ENCODE measurements at places on chromosomes 16 and 17. TPM values are rescaled to one million over a fixed set of nuclear protein-coding genes. Genes with fewer than 3 reads are reported as not detected.

Gene PRR29
- 1.5 TPM for total RNA-seq

Gene ARRB2
- 75.3 TPM for total RNA-seq

Gene WFDC1
- 0.24 TPM for total RNA-seq

Gene NUDT7
- total RNA-seq = 6.8 TPM

Gene CPNE7
- 23.4 TPM for total RNA-seq

Gene KRTAP1-5
- not detected for total RNA-seq

Gene GP1BA
- total RNA-seq = not detected

Gene SPECC1
- total RNA-seq = 68.9 TPM

Gene AOC2
- total RNA-seq = 5.7 TPM

Gene KRT31
- not detected for total RNA-seq

- no peaks in the 10 kb centered on the region for H3K4me1 ChIP-seq
- DNase-seq = no peak
- peaks cover 29% of the 10 kb centered on the region for H3K36me3 ChIP-seq
- no peaks in the 10 kb centered on the region for H3K27me3 ChIP-seq
- H3K4me3 ChIP-seq = no peak overlapping the region
- no peak overlapping the region for H3K27ac ChIP-seq
Measured at GRCh38 chr16:16029431-16030011, 80.1 kb downstream of the ABCC1 start.

DNA sequence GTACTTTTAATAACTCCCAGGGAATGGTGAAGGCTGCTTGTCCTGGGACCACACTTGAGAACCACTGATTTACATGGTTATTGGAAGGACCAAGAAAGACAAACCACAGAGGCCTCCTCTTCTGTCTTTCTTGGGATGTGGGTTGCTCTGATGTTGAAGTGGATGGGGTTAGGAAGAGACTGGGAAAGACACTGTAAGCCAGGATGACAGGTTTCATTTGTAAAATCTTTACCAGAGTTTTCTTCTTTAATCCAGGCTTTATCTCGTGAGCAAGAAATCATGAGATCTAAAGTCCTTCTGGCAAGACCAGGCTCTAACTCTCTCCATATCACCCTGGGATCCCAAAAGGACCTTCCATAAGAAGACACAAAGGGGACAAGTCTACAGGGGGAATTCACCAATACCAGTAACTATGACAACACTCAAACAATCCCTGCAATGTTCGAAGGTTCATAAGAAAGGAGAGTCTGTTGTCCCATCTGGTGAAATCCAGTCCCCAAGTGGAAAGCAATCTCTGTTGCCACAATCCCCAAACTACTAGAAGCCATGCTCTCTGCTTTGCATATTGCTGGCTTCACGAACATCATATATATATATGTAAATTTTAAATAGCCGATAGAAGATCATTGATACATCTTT lies 44.8 kb upstream of the CDRT4 start:
- no peak for DNase-seq
- H3K36me3 ChIP-seq = peaks cover 29% of the 10 kb centered on the region
- H3K4me1 ChIP-seq = no peaks in the 10 kb centered on the region
- no peak overlapping the region for H3K27ac ChIP-seq
- H3K4me3 ChIP-seq = no peak overlapping the region
- no peaks in the 10 kb centered on the region for H3K27me3 ChIP-seq

DNA sequence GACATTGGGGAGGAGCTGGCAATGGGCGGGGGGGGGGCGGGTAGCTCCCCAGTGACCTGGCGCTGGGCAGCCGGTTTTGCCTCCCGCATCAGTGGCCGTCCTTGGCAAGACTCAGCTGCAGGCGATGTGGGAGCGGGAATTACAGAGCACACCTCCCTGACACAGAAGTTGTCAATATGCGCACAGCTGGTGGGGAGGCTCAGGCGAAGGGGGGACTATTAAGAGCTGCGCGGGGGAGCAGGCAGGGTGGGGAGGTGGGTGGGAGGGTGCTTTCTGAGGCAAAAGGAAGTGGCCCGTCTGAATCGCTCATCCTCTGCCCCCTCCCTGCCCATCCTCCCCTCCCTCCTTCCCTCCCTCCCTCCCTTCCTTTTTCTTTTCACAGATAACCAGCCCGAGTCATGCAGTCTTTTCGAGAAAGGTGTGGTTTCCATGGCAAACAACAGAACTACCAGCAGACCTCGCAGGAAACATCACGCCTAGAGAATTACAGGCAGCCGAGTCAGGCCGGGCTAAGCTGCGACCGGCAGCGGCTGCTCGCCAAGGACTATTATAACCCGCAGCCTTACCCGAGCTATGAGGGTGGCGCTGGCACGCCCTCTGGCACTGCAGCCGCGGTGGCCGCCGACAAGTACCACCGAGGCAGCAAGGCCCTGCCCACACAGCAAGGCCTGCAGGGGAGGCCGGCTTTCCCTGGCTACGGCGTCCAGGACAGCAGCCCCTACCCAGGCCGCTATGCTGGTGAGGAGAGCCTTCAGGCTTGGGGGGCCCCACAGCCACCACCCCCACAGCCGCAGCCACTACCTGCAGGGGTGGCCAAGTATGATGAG lies 44.0 kb downstream of the SREBF1 start:
- no peak overlapping the region for H3K27ac ChIP-seq
- no peaks in the 10 kb centered on the region for H3K27me3 ChIP-seq
- DNase-seq = peak; percentile 69

GRCh38 chr16:85253084-85253941 lies 141.0 kb upstream of the CIBAR2 start:
- H3K4me3 ChIP-seq = no peak overlapping the region
- H3K4me1 ChIP-seq = no peaks in the 10 kb centered on the region
- H3K36me3 ChIP-seq = no peaks in the 10 kb centered on the region
- no peaks in the 10 kb centered on the region for H3K27me3 ChIP-seq
- no peak overlapping the region for H3K27ac ChIP-seq
- peak; percentile 82 for DNase-seq

DNA sequence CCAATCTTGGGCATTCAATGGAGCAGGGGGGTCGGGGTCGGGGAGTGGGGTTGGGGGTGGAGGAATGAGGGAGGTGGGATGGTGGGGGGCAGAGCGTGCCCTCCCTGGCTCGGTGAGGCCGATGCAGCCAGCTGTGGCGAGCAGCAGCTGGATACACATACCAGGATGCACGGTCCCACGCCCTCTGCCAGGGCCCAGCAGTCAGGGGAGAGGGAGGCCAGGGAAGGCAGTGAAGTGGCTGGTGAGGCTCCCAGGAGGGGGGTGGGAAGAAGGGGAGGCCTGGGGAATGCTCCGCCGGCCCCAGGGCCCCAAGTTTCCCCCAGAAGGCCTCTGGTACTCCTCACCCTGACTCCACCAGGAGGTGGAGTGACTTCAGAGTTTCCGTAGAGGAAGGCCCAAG lies 77.6 kb upstream of the LHX1 start:
- H3K27me3 ChIP-seq = no peaks in the 10 kb centered on the region
- no peaks in the 10 kb centered on the region for H3K4me1 ChIP-seq
- DNase-seq = no peak
- H3K36me3 ChIP-seq = no peaks in the 10 kb centered on the region
- H3K27ac ChIP-seq = no peak overlapping the region
- no peak overlapping the region for H3K4me3 ChIP-seq

- no peak overlapping the region for H3K27ac ChIP-seq
- no peak overlapping the region for H3K4me3 ChIP-seq
- no peaks in the 10 kb centered on the region for H3K27me3 ChIP-seq
- no peaks in the 10 kb centered on the region for H3K4me1 ChIP-seq
Measured at GRCh38 chr17:81449351-81449750, 54.1 kb downstream of the BAHCC1 start.

DNA sequence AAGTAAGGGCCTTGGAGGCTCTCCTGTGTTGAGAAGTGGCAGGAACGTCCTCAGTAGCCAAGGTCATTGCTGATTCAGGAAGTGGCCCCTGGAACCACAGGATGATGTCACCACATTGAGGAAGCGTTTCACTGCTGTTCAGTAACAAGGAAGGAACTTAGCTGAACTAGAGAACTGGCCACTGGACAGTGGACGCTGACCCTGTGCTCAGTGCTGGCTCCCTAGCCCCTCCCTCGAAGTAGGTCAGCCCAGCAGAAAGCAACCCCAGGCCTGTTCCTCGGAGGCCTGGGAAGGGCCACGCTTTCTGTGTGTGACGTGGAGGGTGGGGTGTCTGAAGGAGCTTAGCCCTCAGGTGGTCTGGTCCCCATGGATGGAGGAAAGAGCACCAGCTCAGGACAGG lies 58.3 kb downstream of the B9D1 start:
- H3K4me1 ChIP-seq = no peaks in the 10 kb centered on the region
- no peak overlapping the region for H3K27ac ChIP-seq
- no peak for DNase-seq
- no peak overlapping the region for H3K4me3 ChIP-seq
- no peaks in the 10 kb centered on the region for H3K36me3 ChIP-seq
- H3K27me3 ChIP-seq = no peaks in the 10 kb centered on the region

DNA sequence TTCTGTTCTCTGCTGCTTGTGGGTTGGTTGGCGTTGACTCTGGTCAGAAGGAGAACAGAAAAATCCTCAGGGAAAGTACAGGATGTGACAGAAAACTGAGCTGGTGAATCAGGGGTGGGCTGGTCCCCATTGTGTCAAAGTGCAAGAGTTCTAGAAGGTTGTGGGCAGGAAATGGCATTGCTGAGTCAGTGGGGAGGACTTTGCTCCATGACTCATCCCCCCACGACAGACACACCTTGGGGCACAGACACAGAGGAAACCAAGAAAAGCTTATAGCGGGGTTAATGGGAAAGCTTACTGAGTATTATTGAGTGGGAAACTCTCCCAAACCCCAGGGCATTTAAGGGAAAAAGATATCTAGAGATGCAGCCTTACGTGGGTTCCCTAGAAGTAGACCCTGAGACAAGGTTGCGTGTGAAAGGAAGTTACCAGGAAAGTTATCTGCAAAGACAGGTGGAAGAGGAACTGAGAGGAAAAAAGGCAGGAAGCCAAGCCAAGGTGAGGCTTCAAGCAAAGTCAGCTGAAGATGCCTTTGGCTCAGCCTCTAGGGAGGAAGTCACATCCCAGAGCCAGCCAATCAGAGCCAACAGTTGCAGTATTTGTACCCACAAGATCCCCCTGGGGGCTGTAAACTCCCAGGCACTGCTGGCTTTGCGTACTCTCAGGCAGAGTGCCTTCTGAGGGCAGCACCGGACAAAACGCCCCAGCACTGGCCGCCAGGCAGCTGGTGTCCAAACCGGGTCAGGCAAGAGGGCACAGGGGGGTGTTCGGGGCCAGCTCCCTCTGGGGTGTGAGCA lies 86.4 kb downstream of the FOXL1 start:
- peaks cover 4% of the 10 kb centered on the region for H3K4me1 ChIP-seq
- H3K27ac ChIP-seq = no peak overlapping the region
- H3K27me3 ChIP-seq = no peaks in the 10 kb centered on the region
- no peaks in the 10 kb centered on the region for H3K36me3 ChIP-seq
- H3K4me3 ChIP-seq = no peak overlapping the region
- DNase-seq = no peak

- no peak overlapping the region for H3K27ac ChIP-seq
- DNase-seq = no peak
- no peaks in the 10 kb centered on the region for H3K27me3 ChIP-seq
Measured at GRCh38 chr16:65136681-65137080, 14.8 kb upstream of the CDH11 start.

DNA sequence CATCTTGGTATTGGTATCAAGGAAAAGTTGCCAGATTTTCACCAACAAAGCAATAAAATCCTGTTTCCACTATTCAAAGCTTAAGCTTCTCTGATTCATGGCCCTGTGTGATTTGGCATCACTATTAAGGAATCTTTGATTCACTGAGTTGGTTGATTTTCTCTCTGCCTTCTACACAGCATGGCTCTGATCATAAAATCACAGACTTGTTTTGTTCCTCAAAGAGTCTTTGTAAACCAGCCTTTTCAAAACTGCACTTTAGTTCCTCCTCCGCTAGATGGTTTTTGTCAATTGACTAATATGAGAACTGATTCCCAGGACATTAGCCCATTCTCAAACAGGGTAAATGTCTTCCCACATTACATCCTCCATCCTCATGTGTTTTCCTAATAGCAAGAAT lies 197.6 kb downstream of the DNAH9 start:
- H3K36me3 ChIP-seq = peaks cover 5% of the 10 kb centered on the region
- no peaks in the 10 kb centered on the region for H3K27me3 ChIP-seq
- no peaks in the 10 kb centered on the region for H3K4me1 ChIP-seq

- no peak overlapping the region for H3K27ac ChIP-seq
- H3K4me1 ChIP-seq = peaks cover 7% of the 10 kb centered on the region
- peaks cover 16% of the 10 kb centered on the region for H3K36me3 ChIP-seq
- no peaks in the 10 kb centered on the region for H3K27me3 ChIP-seq
Measured at GRCh38 chr16:24745391-24745790, 15.9 kb downstream of the TNRC6A start.

DNA sequence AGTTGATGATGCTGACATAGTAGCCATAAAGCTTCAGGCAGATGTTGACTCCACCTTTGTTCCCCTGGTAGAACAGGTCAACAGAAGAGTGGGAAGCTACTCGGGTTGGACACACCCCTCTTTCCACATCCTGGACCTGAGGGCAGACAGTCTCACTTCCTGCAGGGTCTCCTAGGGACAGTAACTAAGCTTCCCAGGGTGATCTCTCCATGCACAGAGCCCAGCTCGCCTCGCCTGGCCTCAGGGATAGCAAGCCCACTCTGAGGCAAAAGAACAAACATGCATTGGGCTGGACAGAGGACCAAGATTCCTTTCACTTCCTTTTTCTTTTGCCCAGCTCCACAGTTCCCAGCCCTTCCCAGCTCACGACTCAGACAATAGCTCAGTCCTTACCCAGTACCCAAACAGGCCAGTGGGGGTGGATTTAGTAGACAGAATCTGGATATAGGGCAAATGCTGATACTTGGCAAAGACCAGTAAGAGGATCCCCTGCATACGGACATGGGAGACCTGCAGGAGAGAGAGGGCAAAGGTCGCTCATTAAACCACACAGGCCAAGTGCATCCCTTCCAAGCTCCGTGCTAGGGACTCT lies 7.0 kb downstream of the INPP5K start:
- DNase-seq = no peak
- peaks cover 28% of the 10 kb centered on the region for H3K36me3 ChIP-seq
- H3K27me3 ChIP-seq = no peaks in the 10 kb centered on the region
- H3K4me3 ChIP-seq = no peak overlapping the region
- no peak overlapping the region for H3K27ac ChIP-seq

- no peaks in the 10 kb centered on the region for H3K4me1 ChIP-seq
- no peak overlapping the region for H3K27ac ChIP-seq
- H3K27me3 ChIP-seq = no peaks in the 10 kb centered on the region
- H3K36me3 ChIP-seq = peaks cover 27% of the 10 kb centered on the region
Measured at GRCh38 chr16:23676924-23677480, 1.7 kb upstream of the PLK1 start.

DNA sequence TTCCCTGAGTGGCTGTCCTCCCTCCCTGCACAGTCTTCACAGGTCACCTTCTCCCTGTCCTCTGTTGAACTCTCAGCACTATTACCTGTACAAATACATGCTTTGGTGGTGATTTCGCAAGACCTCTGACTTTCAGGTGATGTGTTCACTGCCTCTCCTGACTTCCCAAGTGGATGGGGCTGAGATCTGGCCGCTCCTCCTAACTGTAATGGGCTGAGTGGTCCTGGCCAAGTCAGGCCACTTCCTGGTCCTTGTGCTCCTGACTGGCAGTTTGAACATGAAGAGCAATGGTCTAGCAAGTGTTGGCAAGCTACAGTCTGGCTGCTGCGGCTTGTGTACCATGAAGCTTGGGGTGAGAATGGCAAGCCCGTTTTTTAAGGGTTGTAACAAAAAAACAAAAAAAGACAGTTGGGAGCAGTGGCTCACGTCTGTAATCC lies 11.7 kb upstream of the TMED6 start:
- no peak overlapping the region for H3K27ac ChIP-seq
- H3K4me1 ChIP-seq = no peaks in the 10 kb centered on the region
- peaks cover 27% of the 10 kb centered on the region for H3K36me3 ChIP-seq
- no peak overlapping the region for H3K4me3 ChIP-seq
- no peak for DNase-seq
